ENCODE measurements at places on chromosomes 13 and 19.
A peak's percentile ranks its signal among the peaks of the same experiment; 100 is the strongest.

GRCh38 chr19:6963244-6963852, 57.9 kb downstream of the MBD3L2B start:
- DNase-seq: no peak

- DNase-seq: no peak
These were observed 38.6 kb downstream of the LYL1 start for GRCh38 chr19:13064092-13064489.

DNA sequence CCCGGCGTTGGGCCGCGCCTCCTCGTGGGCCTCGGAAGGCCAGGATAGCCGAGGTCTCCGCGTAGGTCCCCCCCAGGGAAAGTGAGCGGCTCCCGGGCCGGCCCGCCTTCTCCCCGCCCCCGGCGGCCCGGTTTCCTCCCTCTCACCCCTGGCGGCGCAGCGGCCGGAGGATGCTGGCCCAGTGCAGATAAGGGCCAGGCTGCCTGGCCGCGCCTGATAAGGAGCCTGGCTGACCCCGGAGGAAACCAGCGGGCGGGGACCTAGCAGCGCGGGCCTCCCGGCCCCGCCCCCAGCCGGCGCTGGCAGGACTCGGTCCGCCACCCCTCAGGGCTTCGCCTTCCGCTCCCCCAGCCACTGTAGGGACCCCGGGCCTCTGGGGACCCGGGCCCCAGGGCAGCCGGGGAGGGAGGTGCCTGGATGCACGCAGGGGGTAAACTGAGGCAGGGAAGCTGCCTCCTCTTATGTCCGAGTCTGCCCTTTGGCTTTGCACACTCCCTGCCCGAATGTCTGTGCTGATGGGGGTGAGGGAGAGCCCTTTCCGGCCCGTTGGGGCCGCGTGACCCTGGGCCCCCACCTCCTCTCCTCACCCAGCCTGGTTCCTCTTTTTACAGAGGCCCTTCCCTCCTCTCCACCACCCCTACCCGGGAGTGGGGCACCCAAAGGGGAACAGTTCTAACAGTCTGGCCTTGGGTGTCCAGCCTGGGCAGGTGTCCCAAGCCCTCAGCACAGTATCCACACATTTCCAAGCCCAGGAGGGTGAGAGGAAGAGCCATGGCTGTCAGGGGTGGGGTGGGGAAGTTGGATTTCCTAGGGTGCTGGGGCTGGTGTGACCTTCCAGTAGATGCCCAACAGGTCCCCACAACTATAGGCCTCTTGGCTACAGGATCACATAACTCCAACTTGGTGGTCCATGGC, at the start of gene LYL1:
LYL1 (minus strand) TSS at position 193 of the 915 bp plus-strand sequence. CDS start 1,687 bp downstream, outside the sequence.
- DNase-seq: peak; percentile 93

GRCh38 chr13:93345770-93346169, 119.2 kb downstream of the GPC6 start:
- DNase-seq: no peak

DNA sequence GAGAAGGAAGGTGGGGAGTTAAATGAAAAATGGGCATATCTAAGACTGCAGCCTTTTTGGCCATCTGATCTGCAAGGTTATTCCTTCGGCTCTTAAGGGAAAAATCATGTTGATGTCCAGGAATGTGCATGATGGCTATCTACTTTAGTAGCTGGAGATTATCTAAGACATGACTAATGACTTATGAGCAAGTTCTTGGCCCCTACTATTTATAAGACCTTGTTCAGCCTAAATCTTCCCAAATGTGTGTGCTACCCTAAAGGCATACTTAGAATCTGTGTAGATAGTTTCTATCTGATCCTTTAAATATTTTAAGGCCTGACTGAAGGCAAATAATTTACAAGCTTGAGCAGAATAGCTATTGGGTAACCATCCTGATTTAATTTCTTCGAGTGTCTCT, 41.8 kb upstream of the CD177 start:
- DNase-seq: no peak

- peak; percentile 5 for DNase-seq
These were observed 65.1 kb downstream of the KCNRG start for GRCh38 chr13:50080203-50080910.

GRCh38 chr19:34393031-34393430, 11.2 kb upstream of the PDCD2L start:
- no peak for DNase-seq

DNA sequence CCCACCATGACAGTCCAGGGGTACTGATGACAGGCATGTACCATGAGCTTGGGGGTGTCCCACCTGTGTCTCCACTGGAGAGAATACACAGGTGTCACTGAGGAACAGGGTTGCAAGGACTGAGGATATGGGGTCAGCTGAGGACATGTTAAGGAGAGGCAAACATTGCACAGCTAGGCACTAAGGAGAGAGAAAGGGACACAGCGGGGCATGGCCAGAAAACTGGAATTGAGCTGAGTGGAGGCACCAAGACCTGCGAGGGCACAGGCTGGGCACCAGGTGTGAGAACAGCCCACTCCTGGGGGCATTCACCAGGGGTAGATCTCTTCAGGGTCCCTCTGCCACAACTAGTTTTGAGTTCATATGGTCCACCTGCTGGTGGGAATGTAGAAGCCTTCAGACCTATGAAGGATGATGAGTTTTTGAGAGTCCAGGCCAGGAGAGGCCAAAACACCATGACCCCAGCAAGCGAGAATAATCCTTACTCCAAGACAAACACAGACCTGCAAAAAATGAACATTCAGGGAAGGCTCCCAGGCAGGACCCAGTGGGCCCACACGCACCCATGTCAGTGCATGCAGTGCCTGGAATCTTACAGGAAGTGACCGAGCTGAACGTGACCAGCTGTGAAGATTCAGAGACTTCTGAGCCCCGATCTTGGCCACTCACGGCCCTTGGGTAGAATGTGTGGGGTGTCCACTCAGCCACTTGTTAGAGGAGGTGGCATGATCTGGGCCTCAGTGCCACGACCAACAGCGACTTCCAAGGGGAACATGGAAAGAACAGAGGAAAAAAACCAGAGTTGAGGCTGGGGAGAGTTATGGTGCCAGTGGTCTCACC, 1.4 kb upstream of the ZNF584 start:
- DNase-seq: no peak

DNA sequence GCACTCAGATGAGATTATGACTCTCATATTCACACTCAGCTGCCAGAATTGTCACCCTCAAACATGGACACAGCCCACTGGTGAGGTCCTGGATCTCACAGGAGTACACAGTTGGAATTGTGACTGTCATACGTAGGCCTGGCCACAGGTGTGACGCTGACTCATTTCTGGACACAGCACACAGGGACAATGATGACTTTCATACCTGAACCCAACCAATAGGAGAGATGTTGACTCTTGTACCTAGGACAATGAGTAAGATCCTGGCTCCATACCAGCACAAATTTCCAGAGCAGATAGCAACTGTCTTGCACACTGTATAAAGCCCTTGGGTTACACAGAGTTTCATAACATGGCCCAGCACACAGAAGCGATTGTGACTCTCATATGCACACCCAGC, 46.4 kb downstream of the ZNF85 start:
- no peak for DNase-seq

Data from K562 (cell line).